ENCODE measurements at places on chromosomes 1 and 21.

DNA sequence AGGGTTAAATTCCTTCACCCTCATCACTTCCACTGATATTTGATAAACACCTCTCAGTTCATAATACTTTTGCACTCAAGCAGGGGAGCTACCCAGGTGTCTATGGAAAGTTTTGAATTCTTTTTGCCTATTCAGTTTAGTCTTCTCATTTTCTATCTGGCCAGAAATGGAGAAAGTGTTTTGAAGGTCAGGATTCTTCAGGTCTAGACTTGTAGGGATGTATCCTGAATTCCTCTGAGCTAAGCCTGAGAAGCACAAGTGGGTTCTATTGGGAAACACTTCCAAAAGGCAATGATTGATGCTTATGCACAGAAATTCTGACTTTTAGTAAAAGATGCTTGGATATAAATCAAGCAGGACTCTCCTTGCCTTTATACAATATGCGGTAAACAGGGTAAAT is 217.8 kb upstream of the HOOK1 start:
- no peak for DNase-seq

- DNase-seq, result no peak
These were observed 1.4 kb downstream of the PI4KB start for GRCh38 chr1:151325646-151326429.

DNA sequence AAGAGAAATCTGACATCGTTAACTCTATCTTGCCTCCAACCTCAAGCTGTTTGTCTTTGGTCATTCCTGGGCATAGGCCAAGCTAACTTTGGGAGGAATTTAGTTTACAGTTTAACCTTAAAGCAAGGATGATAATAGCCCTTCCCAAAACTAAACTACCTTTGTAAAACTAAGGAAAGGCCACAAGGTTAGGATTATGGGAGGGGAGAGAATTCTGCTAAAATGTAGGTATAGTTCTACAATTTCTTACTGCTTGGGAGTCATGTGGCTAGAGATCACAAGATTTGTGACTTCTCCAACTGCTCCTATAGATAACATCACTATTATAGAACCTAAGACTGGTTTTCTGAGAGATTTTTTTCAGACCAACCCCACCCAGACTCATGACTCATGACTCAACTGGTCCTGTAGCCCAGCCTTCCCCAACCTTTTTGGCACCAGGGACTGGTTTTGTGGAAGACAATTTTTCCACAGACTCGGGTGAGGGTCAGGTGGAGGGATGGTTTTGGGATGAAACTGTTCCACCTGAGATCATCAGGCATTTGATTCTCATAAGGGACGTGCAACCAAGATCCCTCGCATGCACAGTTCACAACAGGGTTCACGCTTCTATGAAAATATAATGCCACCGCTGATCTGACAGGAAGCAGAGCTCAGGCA is 70.7 kb upstream of the MUTYH start:
- no peak for DNase-seq

DNA sequence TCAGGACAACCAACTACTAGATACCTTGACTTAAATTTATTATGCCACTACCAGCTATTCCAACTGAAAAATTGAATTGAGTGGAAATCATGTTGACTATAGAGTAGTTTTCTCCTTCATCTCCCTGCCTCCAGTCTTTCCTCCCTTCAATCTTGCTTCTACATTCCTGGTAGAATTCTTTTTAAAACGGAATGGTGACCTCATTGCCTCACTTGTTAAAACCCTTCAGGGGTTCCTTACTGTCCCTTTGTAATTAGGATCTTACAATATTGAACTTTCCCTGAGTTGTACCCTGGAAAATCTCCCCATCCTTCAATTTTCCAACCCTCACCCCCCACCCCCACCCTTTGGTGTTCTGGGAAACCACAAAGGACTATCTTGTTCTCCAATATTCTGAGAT is 82.8 kb upstream of the ZNF326 start:
- DNase-seq, result no peak

DNA sequence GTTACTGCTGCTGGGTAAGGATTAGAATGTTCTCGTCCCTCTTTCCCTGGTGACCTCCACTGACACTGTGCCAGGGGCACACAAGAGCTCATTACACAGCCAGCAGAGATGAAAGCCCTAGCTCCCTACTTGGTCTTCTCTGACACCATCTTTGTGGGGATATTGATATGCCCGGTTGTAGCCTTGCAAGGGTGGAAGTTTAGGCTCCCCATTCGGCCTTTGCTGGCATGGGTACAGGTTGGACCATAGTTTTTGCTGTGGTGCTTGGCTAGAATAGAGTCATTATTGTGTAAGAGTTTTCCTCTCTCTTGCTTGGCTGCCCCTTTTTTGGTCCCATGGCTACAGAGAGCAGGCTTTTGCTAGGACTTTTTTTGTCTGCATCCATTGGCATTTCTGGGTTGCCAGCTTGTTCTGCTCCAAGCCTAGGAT is 12.3 kb downstream of the RAB4A start:
- DNase-seq, result no peak

GRCh38 chr1:165610866-165611265 is 20.2 kb upstream of the MGST3 start:
- no peak for DNase-seq

DNA sequence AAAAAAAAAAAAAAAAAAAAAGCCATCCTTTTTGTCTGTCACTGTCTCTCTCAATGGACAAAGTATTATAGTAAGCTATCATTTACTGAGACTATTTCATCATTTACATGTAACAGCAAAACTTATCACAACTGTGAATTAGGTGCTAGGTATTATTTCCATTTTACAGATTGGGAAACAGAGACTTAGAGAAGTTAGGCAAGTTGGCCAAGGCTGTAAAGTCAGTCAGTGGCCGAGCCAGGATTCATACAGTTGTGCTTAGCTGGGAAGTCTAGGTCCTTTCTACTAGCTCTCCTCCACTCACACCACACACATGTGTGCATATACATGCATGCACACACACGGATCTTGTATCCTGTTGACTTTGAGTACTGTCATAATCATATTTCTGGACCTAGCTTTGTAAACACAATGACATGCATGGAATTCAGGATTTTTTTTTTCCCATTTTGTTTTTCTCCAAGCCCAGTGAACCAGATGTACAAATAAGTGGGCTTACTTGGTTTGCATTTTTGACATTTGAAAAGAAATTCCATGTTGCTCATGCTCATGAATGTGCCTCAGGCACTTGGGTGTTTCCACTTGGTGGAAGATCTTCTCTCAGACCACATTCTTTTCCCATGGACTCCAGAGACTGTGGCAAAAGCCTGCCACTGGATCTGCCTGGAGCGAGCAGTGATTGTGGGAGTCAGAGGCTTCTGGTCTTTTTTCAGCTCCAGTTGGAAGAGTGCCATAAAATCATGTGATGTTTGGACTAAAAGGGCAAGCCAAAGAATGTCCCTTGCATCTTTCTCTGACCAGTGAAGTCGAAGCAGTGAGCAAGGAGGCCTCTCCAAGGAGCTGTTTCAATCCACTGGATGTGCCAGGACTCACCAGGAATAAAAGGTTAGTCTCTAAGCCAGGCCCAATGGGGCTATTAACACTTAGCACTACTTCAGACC is 61.7 kb upstream of the DNAJC6 start:
- peak; percentile 72 for DNase-seq

Data from hepatic stellate cell (primary cell).